T-helper 17 cell (primary cell): ENCODE measurements at places on chromosomes 5 and 9.
A peak's percentile ranks its signal among the peaks of the same experiment; 100 is the strongest.

- no peaks in the 10 kb centered on the region for H3K36me3 ChIP-seq
- H3K4me1 ChIP-seq = no peaks in the 10 kb centered on the region
- no peak overlapping the region for H3K27ac ChIP-seq
- no peaks in the 10 kb centered on the region for H3K27me3 ChIP-seq
- H3K4me3 ChIP-seq = no peak overlapping the region
Measured at GRCh38 chr5:8394965-8395364, 526.0 kb downstream of the MTRR start.

- no peak overlapping the region for H3K4me3 ChIP-seq
- no peaks in the 10 kb centered on the region for H3K4me1 ChIP-seq
- H3K27me3 ChIP-seq = peaks cover 45% of the 10 kb centered on the region
- H3K27ac ChIP-seq = no peak overlapping the region
Measured at GRCh38 chr5:433836-434235, 9.1 kb upstream of the EXOC3 start.

GRCh38 chr5:154447089-154447725 lies 1.4 kb downstream of the SAP30L start:
- DNase-seq = no peak
- H3K27me3 ChIP-seq = no peaks in the 10 kb centered on the region
- H3K4me1 ChIP-seq = peaks cover 35% of the 10 kb centered on the region
- peaks cover 11% of the 10 kb centered on the region for H3K36me3 ChIP-seq
- peak overlapping the region; percentile 89 for H3K4me3 ChIP-seq

DNA sequence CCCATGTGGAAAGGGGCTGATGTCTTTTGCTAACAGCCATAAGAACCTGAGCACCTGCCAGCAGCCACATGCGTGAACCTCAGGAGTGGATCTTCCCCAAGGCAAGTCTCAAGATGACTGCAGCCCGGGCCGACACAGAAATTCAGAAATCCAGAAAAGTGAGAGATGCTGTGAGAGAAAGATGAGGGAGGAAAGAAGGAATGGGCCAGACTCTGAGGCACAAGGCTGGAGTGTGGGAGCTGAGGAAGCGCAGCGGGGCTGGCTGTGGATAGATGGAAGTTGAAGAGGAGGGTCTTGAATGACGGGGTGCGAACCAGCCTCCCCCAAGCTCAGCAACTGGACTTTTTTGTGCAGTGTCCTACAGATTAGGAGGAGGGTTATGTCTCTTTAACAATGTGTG lies 337.8 kb downstream of the GADD45G start:
- no peaks in the 10 kb centered on the region for H3K4me1 ChIP-seq
- H3K4me3 ChIP-seq = no peak overlapping the region
- DNase-seq = no peak
- H3K27me3 ChIP-seq = peaks cover 66% of the 10 kb centered on the region
